Activated CD8-positive, alpha-beta memory T cell treated with anti-CD3 and anti-CD28 coated beads for 4 hours (primary cell): ENCODE measurements at places on chromosomes 6 and 20.

- DNase-seq: no peak
Observed at GRCh38 chr6:79984261-79984660, 20.2 kb upstream of the TTK start.

GRCh38 chr6:37516076-37516919 is 16.6 kb upstream of the CCDC167 start:
- peak; percentile 80 for DNase-seq

- no peak for DNase-seq
Observed at GRCh38 chr6:22249711-22250350, 47.0 kb downstream of the PRL start.

DNA sequence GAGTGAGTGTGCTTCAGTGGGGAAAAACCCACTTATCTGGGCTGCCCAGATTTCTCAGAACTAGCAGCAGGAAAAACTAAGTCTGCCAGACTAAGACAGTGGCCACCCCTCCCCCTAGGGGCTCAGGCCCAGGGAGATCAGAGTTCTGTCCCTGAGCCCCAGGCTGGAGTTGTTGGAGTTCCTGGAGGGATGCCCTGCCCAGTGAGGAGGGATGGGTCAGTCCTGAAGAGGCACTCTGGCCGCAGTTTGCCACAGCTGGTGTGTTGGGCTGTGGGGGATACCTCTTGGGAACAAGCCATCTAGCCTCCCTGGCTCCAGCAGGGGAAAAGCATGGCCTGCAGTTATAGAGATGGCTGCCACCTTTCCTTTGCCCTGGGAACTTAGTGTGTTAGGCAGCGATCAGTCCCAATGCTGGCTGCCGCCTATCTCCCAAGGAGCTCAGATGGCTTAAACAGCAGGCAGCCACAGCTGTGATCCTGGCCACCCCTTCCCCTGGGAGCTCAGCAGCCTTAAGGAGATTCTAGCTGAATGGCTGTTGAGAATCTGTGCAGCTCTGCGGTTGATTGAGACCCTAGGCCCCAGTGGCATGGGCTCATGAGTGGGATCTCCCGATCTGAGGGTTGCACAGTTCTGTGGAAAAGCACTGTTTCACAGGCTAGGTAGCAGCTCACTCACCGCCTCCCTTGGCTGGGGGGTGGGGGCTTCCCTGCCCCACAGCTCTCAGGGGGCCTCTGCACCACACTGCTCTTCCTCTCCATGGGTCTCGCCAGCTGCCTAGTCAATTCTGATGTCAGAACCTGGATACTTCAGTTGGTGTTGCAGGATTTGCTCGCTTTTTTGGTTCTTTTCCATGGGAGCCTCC is 13.2 kb downstream of the SIRPG start:
- DNase-seq: no peak

DNA sequence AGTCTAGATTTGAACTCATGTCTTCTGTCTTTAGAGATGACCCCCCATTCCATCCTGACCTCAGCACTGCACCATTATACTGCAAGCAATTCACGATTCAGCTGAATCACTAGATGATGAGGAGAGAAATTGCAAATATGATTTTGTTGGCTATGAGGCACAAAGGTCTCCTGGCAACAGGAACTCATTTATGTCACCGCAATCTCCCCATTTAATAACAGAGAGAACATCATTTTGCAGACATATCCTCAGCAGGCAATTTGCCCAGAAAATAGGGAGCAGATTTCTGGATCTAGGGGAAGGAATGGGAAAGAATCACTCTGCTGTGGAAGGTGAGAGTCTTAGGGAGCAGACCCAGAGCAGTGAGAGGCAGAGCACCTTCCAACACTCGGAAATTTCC is 303.0 kb downstream of the PAX1 start:
- DNase-seq: no peak

DNA sequence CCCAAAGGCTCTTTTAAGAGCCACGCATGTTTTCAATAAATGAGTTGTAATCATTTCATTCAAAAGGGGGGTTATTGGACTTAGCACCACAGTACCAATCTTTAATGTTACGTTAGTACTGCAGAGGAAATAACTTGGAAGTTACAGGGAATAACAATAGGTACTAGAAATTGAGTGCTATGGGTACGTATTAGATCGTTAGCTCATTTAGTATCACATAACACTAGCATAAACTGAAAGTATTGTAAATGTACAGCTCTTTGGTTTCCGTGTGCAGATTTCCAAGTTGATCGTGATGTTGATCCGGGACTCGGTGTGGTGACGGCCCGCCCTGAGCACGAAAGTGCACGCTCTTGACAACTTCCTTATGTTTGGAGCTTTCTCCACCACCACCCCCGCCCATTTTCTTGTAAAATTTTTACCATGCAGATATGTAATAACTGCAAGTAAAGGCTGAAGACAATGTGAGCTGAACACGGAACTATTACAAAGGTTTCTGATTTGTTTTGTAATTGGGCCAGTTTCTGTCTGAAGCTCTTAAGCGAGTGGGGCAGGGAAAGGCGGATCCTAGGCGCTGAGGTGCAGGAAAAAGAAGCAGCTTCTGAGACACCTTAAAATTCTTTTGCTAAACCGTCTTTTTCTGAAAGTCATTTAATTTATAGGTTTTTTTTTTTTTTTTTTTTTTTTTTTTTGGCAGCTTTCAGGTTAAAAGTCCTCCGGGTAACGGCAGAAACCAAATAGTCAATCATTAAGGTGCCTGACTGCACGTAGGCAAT is 71.5 kb downstream of the HFE start:
- DNase-seq: peak; percentile 6

DNA sequence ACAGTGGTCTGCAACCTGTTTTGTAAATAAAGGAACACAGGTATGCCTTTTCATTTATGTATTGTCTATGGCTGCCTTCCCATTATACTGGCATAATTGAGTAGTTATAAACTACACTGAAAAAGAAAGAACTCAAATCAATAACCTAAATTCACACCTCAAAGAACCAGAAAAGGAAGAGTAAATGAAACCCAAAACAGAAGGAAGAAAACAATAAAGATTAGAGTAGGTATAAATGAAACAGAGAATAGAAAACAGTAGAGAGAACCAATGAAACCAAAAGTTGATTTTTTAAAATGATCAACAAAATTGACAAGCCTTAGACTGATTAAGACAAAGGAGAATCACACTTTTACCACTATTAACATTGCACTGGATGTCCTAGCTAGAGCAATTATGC is 34.7 kb downstream of the FAM184A start:
- DNase-seq: no peak

DNA sequence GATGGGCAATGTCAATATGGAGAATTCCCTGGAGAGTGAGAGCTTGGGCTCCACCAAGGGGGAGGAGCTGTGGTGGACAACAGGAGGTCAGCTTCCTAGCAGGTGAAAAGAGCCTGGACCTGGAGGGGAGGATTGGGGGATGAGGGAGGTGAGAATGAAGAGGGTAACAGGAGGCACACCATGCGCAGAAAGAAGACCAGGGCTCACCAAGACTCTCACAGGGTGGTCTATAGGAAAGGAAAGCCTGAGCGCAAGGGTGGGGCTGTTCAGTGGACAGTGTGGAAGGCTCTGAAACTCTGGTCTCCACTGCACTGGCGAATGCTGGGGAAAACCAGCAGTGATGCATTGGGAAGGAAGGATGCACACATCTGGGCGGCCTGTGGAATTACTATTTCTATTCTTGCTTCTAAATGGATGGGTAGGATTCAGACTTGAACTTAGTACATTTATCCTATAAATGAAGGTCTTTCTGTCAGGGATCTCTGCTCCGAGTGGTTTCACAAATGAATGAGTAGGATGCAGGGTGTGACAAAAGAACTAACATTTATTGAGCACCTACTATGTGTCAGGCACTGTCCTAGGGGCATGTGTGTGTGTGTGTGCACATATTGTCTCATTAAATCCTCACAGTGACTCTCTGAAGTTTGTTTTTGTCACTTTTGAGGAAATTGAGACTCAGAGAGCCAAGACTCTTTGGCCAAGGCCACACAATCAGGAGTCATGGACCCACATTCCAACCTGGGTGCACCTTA is 152.7 kb downstream of the CD83 start:
- no peak for DNase-seq

- DNase-seq: no peak
Observed at GRCh38 chr20:53891306-53891894, 179.0 kb downstream of the BCAS1 start.

DNA sequence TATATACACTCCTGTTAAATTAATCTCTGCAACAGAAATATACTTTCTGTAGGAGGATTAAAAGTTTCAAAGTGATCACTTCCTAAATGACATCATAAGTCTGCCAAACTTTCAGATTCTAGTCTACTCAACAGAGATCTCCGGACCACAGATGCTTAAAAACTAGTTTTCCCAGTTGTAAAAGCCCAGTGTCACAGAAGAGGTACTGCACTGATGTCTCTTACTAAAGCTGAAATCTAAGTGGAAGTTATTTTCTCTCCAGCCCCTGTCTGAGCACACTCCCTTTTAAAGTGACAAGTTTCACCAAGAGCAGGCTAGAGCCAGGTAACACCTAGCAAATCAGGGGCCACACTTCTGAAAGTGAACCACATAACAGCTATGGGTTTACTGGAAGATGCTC is 71.6 kb upstream of the DST start:
- DNase-seq: no peak

GRCh38 chr6:27505209-27506027 is 32.5 kb upstream of the ZNF184 start:
- DNase-seq: no peak

DNA sequence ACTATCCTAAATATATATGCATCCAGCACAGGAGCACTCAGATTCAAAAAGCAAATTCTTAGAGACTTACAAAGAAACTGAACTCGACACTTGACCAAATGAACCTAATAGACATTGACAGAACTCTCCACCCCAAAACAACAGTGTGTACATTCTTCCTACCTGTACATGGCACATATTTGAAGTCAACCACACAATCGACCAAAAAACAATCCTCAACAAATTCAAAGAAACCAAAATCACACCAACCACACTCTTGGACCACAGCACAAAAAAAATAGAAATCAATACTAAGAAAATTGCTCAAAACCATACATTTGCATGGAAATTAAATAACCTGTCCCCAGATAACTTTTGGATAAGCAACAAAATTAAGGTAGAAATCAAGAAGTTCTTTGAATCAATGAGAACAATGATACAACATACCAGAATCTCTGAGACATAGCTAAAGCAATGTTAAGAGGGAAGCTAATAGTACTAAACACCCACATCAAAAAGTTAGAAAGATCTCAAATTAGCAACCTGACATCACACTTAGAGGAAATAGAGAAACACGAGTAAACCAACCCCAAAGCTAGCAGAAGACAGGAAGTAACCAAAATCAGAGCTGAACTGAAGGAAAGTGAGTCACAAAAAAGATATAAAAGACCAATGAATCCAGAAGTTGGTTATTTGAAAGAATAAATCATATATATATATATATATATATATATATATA is 12.5 kb upstream of the TREM1 start:
- DNase-seq: no peak

DNA sequence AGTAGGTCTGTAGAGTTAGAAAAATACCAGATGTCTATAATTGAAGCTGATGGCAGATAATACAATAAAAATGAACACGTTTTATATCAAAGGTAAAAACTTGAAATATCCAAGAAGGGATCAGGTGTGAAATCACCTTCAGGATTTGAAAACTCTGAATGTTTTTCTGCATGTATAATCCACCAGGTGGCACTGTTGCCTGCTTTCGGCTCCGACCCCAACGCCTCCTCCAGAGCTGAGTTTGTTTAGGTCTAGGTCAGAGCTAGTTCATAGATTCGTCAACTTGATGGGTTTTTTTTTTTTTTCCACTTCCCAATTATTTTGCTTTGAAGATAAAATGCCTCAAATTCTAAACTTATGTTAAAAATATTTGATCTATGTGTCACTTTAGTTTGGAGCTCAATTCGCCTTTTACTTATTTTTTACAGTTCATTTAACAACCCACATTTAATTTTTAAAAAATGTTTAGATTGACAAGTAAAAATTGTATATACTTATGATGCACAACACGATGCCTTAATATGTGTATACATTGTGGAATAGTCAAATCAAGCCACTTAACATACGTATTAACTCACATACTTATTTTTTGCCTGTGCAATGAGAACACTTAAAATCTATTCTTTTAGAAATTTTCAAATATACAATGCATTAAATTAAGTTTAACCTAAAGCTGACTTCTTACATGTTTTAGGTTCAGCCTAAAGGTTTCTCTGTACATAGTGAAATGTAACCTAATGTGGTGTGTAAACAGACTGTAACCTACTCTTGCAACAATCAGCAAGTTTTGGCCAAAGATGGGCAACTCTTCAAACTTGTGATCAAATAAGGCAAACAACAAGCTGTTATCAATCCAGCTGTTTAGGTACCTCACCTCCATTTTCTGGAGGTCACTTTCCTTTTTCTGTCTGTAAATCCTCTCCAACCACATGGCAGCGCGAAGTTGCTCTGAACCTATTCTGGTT is 39.4 kb upstream of the ENPP4 start:
- peak; percentile 14 for DNase-seq

- DNase-seq: no peak
Observed at GRCh38 chr20:56430957-56431356, 18.9 kb downstream of the CASS4 start.

DNA sequence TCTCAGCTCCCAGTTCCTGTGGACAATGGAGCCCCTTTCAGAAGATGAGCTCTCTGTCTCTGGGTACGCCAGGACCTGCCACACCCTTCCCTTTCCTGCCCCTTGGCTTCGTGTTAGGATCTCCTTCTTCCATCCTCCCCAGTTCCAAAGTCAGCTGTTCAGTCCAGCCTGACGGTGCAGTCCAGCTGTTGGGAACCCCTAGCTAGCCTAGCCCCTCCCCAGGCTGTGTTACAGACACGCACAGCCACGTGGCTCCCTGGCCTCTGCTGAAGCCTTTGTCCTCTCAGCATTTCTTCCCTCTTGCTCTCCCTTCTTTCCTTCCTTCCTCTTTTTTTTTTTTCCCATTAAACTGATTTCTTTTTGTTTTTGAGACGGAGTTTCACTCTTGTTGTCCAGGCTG is 12.4 kb upstream of the TFAP2C start:
- no peak for DNase-seq

DNA sequence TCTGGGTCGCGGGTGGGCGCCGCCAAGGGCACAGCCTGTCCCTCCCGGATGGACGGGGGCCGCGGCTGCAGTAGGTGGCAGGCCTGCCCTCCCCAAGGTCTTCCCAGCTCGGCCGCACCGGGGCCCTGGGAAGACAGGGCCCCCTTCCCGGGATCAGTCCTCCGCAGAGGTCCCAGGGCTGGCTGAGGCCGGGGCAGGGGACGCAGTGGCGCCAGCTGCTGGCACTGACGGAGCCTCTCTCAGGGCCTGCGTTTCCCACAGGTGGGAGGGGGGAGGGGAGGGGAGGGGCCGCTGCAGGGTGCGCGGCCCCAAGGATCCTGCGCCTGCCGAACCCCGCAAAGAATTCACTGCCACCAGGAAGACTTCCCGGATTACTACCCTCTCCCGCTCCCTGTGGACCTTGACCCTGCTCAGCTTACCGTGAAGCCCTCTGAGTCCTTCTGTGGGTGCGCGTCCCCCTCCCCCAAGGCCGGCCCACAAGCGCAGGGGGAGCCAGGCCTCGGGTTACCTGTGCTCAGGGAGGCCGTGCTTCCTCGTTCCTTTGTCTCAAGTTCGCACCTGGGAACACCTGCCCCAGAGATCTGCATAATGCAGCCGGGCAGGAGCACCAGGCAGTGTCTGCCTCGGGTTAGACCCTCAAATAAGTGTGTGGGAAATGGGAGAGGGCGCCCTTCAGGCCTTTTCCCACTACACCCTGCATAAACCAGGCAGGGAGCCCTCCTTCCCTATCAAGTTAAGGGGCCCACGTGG is 5.1 kb downstream of the LZTS3 start:
- no peak for DNase-seq
